ENCODE measurements at places on chromosomes 2 and 18.

GRCh38 chr2:230589025-230589424, 123.6 kb upstream of the CAB39 start:
- no peak for DNase-seq

DNA sequence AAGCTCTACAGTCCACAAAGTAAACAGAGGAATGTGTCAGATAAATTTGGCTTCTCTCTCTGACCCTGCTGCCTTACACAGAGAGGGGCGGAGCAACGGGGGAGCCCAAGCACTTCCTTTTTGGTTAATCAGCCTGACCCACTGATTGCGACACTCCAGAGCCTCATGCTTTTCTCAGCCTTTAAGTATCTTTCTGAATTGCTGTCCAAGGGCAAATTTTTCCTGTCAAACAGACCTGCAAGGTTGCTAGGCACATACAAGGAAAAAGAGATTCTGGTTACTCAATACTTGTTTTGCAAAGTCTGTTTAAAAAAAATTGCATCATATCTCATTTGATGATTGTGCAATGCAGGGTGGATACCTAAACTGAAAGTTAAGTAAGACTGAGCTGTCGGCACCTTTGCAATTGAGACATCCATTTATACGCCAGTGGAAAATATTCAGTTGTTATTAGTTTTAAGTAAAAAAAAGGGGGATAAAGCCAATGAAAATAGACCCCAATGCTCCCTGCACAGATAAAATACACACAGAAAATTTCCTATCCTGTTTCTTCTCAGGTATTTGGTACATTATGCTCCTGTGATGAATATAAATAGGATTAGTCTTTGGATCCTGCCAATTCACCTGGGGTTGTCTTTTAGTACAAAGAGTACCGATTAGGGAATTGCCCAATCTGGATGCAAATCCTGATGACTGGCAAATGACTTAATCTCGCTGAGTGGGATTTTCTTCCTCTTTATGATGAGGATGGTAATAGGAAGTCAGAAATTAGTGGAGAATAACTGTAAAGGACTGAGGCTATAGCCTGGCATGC, 260.2 kb upstream of the TRIB2 start:
- peak; percentile 9 for DNase-seq

DNA sequence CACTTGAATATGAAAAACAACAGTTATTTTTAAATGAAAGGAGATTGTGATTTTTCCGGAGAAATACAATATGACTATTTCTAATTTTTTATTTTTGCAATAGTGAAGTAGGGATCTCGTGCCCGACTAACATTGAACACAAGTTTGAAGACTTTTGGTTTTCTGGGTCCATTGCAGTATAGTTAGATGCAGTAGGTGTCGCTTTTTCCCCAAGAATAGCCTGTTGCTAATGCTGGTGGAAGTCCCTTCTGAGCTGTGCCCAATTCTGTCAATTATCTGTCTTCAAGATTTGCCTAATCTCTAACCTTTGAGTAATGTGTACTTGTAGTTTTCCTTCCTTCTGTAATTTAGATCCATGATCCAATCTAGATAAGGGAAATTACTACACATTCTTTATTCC, 36.5 kb downstream of the SEMA4F start:
- peak; percentile 21 for DNase-seq

GRCh38 chr18:4441098-4441497, 14.0 kb downstream of the DLGAP1 start:
- no peak for DNase-seq

DNA sequence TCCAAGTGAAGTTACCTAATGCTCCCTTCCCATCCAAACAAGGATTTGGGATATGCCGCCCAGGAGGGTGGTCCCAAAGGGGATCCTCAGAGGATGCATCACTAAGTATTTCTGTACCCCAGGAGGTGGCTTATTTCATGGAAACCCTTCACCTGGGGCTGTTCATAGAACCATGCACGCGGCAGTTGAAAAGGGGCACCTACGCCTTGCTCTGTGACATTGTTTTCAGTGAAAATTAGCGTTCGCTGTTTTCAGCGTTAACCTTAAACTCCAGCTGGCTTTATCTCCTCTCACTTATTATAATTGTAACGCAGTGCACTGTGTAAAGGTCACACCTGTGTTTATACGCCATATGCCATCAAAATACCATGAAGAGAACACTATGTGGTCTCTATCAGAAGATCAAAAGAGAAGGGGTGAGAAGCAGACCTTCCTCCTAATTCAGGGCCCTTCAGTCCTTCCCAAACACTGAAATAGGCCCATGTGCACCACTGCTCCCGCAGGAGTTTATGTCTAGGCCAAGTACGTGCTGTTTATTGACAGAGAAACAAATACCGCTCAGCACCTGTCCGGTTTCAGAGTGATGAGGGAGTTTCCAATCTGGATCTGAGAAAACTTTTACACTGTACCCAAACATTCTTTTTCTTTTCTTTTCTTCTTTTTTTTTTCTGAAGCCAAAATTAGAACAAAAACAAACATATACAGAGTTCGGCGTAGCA, 162.1 kb downstream of the BCL2 start:
- no peak for DNase-seq

- DNase-seq, result no peak
Observed at GRCh38 chr2:220072669-220073220, 445.3 kb downstream of the SLC4A3 start.

DNA sequence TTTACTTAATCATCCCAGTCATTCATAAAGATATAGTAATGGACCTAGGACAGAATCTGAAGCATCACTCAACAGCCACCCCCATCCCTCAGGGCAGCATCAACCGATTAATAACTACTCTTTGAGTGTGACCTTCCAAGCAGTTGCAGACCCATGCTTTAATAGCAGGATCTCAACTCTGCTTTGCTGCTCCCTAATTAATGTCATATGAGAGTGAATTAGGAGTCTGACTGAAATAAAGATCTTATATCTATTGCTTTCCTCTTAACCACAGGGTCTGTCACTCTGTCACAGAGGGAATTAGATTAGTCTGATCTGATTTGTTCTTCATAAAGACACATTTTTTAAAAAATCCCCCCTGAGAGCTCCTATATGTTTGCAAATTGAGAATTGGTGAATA, 46.1 kb upstream of the LRP1B start:
- no peak for DNase-seq

- DNase-seq, result no peak
Observed at GRCh38 chr2:218992703-218993344, 398 bp downstream of the CRYBA2 start.

DNA sequence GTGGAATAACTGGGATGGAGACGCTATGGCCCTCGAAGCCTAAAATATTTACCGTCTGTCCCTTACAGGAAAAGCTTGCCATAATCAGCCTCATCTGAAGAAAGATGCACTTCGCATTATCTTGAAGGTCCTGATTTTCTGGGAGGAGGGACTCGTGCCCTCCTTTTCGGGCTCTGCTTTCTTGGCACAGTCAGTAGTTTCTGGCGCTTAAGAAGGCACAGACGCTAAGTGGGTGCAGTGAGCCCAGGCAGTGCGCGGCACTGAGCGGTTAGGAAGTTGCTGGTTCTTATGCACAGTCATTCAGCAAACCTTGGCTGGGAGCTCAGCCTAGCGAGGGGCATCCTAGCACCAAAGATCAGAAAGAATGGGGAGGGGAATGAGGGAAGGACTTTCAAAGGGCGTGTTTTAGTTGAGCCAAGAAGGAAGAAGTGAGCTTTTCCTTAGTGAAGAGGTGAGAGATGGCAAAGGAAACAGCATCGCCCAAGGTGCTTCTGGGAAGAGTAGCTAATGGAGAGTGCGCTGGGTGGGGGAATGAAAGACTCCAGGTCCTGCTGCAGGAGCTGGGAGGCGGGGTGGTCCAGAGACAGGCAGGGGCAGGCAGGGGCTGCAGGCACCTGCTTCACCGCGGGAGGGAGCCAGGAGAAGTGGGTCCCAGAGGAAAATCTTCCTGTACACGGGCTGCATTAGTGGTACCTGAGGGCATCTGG, 64.1 kb downstream of the ZCCHC2 start:
- no peak for DNase-seq

GRCh38 chr2:226636586-226636985, 163.0 kb downstream of the IRS1 start:
- no peak for DNase-seq

DNA sequence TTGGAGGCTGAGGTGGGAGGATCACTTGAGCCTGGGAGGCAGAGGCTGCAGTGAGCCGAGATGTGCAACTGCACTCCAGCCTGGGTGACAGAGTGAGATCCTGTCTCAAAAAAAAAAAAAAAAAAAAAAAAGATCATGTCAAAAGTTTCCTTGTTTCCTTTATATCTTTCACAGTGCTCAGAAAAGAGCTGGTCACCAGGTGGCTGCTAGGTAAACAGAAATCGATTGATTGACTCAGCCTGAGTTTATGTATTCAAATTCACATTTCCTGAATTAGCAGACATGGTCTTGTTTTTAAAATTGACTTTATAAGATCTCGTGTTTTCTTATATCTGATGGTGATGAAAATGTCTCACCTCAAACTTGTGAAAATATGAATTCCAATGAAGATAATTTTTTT, 261.8 kb upstream of the FANCL start:
- no peak for DNase-seq

GRCh38 chr2:161166538-161167409, 6.5 kb downstream of the TANK start:
- DNase-seq, result no peak

GRCh38 chr2:224038830-224039079, 331 bp downstream of the SERPINE2 start:
- no peak for DNase-seq

DNA sequence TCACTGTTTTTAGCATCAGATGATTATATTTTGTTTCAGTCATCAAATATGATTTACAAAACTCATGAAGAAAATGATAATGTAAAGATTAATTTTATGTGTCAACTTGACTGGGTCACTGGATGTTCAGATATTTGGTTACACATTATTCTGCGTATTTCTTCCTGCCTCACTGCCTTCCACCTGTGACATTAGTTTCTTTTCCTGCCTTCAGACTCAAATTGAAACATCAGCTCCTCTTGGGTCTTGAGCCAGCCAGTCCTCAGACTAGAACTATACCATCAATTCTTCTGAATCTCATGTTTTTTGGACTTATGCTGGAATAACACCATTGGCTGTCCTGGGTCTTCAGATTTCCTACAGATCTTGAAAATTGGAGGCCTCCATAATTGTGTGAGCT, 96.7 kb downstream of the ZNF385B start:
- no peak for DNase-seq

- no peak for DNase-seq
Observed at GRCh38 chr2:86417961-86418360, 23.2 kb upstream of the KDM3A start.

- DNase-seq, result no peak
Observed at GRCh38 chr18:49041435-49042245, 90.9 kb upstream of the SMAD7 start.

- DNase-seq, result no peak
Observed at GRCh38 chr2:83565181-83565580, 893.9 kb downstream of the SUCLG1 start.

GRCh38 chr2:40480596-40480995, 28.7 kb upstream of the SLC8A1 start:
- no peak for DNase-seq

GRCh38 chr2:154142480-154142879, 270.8 kb downstream of the GALNT13 start:
- DNase-seq, result no peak

DNA sequence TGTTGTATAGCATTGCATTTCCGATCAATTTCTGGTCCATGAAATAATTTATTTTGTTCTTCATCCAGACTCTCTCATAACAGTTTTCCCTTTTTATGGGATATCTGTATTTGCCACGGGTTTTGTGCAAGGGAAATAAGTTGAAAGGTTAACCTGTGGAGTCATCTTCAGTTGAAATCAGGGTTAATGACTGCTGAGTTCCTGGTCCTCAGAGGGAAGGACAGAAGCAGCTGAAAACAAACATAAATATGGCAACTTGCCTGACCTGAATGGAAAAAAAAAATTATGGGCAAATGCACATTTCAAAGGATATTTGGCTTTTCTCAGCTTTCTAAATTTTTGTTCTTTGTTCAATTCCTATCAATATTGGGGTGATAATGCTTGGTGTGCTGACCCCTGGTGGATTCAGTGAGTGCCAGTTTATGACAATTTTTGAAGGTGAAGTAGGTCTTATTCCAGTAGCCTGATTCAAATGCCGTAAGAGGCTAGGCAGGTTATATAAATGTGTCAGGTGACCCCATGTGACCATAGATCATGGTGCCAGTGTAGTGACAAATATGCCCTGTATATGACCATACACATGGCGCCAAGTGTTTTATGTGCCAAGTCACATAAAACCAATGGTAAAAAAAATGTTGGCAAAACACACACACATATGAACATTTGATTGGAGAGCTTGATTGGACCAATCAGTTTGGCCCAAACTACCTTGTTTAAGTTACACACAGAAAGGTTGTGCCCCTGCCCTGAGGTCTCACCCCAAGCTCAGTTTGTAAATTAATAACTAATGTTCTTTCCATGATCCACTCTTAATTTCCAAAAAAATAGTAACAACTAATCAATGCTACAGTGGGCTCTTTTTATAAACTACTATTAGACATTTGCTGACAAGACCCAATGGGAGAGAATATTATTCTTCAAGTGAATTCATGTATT, 47.6 kb upstream of the FAM124B start:
- DNase-seq, result no peak

DNA sequence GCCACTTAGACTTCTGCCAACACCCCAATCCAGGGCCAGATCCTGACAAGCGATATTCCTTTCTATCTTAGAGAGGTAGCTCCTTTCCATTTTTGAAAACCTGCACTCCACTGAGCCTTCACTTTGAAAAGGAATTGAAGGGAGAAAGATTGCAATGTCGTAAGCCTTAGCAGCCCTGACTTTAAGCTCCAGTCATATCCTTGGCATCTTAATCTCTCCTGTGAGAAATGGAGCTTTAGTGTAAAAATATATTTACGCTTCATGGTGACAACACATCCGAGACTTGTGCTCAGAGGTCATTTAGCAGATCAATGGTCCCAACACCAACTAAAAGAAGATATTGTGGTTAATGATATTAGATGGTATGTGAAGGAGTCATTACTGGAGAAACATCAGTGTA, 235.8 kb upstream of the MEX3C start:
- DNase-seq, result no peak

DNA sequence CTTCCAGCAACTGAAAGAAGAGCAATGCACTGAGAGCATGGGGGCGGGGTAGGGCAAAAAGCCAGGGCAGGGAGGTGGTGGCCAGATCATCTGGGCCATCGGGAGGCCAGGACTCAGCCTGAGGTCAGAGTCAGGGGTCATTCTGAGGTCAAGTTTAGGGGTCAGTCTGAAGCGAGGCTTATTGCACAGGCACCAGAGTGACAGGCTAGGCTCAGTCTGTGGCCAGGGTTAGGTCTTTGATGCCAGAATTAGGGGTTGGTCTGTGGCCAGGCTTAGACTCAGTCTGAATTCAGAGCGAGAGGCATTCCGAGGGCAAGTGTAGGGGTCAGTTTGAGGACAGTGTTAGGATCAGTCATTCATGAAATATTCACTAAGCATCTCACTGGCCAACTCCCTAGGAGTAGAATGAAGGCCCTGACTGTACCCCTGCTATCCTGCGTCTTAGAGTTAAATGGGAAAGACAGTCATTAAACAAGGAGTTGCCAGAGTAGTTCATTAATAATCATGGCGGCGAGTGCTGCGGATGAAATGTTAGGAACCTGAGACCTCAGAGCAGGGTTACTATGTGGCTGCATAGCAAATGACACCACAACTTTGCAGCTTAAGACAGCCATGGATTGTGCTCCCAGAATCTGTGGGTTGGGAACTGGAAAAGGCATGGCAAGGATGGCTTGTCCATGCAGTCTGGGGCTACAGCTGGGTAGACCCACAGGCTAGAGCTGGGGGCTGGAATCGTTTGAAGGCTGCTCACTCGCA, 198.7 kb downstream of the CYP26B1 start:
- no peak for DNase-seq
